Uterus (tissue), 4 donors: ENCODE measurements at places on chromosomes 12 and 14.

DNA sequence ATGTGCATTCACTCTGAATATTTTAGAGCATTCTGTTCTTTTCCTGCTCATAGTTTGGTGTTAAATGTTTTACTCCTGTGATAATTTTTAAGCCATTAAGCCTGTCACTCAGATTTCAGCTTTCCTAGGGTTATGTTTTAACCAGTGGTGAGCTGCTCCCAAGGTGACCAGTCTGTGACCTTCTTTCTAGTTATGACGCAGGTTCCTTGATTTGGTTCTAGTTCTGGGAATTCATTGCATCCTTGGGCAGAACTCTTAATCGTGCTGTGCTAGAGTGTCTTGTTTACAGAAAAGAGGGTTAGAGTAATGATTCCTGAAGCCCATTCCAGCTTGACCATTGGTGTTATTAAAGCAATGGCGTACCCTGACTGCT is 2.2 kb downstream of the GABARAPL1 start:
- peak overlapping the region; percentile 100 for H3K27ac ChIP-seq
- no peaks in the 10 kb centered on the region for H3K36me3 ChIP-seq
- DNase-seq = no peak
- H3K4me1 ChIP-seq = peaks cover 10% of the 10 kb centered on the region
- no peaks in the 10 kb centered on the region for H3K27me3 ChIP-seq
- H3K4me3 ChIP-seq = peak overlapping the region; percentile 91

GRCh38 chr12:108289350-108290161 is 49.6 kb downstream of the CMKLR1 start:
- H3K4me3 ChIP-seq = no peak overlapping the region
- no peaks in the 10 kb centered on the region for H3K36me3 ChIP-seq
- no peaks in the 10 kb centered on the region for H3K4me1 ChIP-seq
- DNase-seq = peak; percentile 83
- H3K27ac ChIP-seq = peak overlapping the region; percentile 67

DNA sequence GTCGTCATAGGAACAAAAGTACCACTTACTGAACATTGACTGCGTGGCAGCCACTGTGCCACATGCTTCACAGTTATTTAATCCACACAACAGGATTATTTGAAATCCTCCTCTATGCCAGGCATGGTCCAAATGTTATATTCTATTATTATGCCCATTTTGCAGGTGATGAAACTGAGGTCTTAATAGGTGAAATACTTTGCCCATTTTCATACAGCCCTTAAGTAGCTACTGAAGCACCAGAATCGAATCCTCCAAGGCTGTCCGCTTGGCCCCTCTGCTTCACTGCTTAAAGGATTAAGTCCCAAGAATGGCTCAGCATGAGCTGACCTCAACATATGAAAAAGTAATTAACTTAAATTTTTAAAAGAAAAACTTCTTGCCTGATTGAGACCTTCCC is 212.8 kb downstream of the EGLN3 start:
- H3K4me1 ChIP-seq = no peaks in the 10 kb centered on the region
- H3K27ac ChIP-seq = no peak overlapping the region
- no peaks in the 10 kb centered on the region for H3K36me3 ChIP-seq
- H3K4me3 ChIP-seq = no peak overlapping the region
- DNase-seq = no peak

- no peaks in the 10 kb centered on the region for H3K36me3 ChIP-seq
- no peak for DNase-seq
- no peaks in the 10 kb centered on the region for H3K4me1 ChIP-seq
- H3K27me3 ChIP-seq = no peaks in the 10 kb centered on the region
- no peak overlapping the region for H3K27ac ChIP-seq
Measured at GRCh38 chr12:58566599-58566998, 353.7 kb downstream of the LRIG3 start.
